ENCODE measurements at places on chromosomes 13 and 19.

DNA sequence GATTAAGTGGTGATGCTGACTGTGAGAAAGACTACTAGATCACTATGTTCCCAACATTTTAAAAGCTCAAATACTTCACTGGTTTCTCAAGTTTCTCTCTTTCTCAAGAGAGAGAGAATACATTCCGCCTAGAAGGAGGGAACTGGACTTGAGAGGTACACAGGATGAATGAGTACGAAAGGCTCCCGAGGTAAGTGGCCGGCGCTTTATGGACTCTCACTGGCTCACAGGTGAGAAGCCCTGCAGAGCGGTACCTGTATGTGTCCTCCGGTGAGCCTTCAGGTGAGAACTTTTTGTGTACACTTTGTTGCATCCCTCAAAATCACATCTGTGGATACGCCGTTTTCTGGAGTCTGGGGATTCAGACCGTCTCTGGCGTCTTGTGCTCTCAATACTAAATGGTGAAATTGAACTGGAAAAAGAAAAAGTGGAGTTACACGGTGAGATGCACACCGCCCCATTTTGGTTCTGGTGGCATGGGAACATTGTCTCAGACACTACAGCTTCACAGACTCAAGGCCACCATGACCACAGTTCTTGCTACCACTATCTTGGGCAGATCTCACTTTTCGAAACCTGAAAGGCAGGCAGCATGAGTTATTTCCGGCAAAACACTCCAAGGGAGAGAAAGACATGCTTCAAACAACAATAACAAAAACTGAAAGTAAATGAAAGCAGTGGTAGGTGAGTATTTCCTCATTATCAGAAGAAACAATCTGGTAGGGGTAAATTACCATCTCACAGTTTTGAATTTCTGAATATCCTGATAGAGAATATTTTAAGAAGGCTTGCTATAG is 418.9 kb downstream of the KLF12 start:
- DNase-seq: no peak

- no peak for DNase-seq
These were observed 726.2 kb downstream of the PCDH9 start for GRCh38 chr13:66503890-66504289.

DNA sequence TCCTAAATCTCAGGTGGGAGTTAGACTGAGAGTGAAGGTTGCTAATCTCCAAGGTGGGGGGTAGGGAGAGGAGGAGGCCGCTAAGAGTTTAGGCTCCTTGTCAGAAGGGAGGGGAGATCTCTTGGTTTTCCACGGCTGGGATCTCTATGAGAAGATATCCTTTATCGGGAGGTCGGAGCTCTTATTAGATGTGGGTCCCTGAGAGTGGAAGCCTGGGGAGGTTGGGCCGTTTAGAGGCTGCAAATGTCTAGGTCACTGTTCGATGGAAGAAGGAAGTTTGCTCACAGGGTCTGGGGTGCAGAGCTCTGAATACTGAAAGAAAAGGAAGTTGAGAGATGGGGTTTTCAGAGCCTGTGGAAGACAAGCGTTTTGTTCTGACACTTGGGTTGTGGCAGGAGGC is 3.8 kb downstream of the MYADM start:
- no peak for DNase-seq

DNA sequence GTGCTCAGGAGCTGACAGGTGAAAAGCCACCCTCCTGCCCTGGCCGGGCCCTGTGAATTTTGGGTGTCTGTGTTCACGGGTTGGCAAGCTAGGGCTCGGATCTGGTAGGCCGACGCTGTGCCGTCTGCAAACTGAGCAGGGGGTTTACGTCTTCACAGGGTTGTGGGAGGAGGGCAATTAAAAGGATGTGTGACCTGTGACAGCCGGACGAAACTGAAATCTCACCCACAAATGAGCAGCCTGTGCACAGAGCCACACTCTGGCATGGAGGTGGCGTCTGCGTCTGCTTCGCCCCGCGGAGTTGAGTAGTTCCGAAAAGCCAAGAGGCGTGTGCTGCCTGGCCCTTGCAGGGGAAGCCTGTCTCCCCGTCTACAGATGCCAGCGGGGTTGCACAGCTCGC is 117.3 kb downstream of the KDM4B start:
- no peak for DNase-seq

DNA sequence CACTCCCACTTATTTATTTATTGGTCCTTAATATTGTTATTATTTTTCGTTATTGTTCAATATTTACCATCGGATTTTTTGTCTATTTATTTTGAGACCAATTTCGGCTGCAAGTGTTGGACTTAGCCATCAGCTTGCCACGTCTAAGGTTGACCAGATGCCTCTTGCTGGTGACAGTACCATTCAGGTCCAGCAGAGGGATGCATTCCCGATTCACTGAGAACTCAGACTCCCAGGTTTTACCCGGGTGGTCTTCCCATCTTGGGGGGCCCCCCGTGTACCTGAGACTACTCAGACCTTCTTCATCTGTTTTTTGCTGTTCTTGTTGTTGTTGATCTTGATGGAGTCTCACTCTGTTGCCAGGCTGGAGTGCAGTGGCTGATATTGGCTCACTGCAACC is 1435.2 kb downstream of the UQCRFS1 start:
- no peak for DNase-seq

GRCh38 chr13:64206430-64207225 is 2791.0 kb upstream of the PCDH20 start:
- no peak for DNase-seq

- no peak for DNase-seq
These were observed 12.7 kb downstream of the SLC27A1 start for GRCh38 chr19:17482877-17483604.

GRCh38 chr13:46383383-46383782 is 3.7 kb downstream of the RUBCNL start:
- DNase-seq: no peak

- peak; percentile 12 for DNase-seq
These were observed 23.8 kb upstream of the ASF1B start for GRCh38 chr19:14160017-14160703.

GRCh38 chr19:18507727-18508440 is 14.0 kb downstream of the ELL start:
- no peak for DNase-seq

GRCh38 chr13:98689347-98689968 is 63.0 kb downstream of the SLC15A1 start:
- DNase-seq: no peak

DNA sequence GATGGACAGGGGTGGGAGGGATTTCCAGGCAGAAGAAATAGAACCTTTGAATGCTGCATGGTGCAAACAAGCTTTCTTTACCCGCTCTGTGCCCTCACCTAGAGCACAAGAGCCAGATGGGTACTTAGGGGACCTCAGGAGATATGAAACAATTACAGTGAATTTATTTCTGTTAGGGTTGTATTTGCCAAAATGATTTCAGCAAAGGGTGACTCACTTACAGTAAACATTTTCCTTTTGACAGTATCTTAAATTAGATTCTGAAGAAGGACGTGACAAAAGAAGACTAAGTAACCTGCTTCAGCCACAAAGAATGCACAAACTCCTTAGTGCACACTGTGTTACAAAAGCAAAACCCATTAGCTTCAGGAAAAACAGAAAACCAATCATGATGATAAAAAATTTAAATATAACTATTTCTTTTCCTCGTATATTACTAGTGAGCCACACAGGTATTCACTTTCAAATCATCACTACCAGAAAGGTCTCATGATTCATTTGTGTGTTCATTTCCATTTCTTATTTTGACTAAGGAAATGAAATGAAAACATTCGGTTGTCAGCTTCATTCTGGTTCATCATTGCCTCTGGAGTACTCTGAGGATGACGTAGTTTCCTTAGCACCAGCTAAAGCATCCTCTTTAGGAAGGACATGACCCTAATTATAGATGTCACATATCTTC is 158.8 kb downstream of the NHLRC3 start:
- DNase-seq: no peak

DNA sequence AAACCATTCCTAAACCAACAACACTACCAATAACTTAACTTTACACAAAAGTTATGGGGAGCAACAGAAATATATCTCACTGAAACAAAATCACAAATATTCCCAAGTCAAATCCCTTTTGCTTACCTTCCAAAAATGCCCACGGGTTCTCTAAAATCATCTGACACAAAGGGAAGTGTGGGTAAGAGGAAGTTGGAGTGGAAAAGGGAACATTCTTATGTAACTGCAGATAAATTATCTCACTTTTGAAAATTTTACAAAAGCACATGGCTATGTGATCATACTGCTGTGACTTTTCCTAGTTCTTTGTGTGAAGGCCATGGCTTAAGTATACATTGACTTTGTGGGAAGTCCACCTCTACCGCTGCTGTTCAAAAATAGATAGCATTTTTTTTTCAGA is 350.5 kb downstream of the GPC6 start:
- no peak for DNase-seq

DNA sequence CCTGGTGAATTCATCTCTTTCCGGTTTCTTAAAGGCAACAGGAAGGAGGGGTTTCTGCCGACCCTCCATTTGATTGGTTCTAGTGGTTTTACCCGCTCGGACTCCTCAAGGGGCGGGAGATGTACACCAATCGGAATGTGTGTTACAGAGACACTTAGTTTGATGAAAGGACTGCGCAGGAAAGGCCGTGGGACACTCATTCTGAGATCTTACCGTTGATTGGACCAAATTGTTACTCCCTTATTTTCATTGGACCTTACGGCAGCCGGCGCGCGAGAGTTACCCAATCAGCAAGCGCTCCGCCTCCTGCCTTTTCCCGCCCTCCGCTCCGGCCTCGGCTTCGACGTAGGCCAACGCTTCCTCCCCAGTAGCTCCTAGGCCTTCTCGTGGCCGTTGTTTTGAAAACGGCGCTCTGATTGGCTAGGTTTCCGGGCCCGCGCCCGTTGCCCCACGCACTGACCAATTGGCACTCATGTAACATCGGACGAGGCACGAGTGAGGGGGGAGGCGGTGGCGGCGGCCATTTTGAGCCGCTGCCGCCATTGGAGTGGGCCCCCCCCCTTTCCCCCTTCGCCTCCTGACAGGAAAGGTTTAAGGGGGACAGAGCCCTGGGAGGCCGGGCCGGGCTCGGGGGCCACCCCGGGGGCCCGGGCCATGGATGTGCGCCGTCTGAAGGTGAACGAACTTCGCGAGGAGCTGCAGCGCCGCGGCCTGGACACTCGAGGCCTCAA is at the start of gene HNRNPUL1:
HNRNPUL1 (plus strand) TSS at position 523 of the 731 bp plus-strand sequence; CDS start at position 655, 132 bp downstream.
- peak; percentile 100 for DNase-seq

DNA sequence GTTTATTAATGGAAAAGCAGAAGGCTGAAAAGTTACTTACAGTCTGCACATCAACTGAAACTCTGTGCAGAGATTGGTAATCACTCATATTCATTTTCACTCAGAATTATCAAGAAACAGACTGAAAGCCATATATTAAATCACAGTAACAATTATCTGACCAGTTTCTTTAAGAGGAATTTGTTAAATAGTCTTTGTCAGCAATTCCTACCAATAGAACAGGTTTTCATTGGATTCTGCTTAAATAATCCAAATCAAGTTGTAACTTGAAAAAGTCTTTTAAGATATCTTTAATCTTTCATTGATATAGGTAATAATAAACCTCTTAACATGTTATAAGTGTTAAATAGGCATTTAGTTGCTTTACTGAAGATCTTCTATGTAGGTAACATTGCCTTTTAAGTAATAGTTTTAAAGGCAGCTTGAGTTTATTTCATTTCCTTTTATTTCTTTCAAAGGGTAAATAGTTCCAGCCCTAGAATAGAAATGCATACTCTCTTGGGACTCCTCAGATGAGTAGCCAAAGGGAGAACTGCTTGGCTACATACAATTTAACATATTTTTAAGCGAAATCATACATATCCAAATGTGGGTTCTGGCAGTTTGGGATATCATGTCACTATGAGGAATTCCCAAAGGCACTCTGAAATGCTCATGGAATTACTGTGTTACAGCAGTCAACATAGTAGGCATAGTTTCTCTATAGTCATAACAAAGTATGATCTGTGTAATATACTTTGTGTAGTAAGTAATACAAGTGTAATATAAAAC is 326.0 kb upstream of the SPRY2 start:
- DNase-seq: no peak

DNA sequence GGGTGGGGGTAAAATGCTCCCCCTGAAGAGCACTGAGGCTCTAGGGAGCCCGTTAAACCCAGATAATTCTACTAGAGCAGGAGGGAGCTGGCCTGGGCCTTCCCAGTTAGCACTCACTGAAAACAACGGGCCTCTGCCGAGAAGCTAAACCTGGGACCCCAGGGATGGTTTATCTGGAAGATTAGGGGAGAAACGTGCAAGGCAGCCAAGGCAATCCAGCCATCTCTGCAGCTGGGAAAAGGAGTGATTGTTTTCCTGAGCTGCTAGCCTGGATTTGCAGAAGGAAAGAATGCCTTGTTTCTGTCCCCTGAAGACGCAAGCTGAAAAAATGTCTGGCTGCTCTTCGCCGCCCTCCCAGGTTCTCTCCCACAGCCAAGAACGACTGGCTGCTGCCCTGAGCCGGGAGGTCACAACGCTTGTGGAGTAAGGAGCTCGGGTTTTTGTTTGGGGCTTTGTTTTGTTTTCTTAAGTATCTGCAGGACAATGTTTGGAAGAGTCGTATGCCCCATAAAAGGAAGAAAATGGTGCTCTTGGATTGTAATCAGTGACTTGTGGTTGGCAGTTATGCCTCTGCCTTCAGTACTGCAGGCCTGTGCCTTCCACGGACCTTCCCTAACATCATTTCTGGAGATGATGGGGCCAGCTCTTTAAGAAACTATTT is 31.5 kb downstream of the COL4A2 start:
- no peak for DNase-seq

GRCh38 chr13:76848596-76848995 is 37.6 kb downstream of the KCTD12 start:
- peak; percentile 67 for DNase-seq

DNA sequence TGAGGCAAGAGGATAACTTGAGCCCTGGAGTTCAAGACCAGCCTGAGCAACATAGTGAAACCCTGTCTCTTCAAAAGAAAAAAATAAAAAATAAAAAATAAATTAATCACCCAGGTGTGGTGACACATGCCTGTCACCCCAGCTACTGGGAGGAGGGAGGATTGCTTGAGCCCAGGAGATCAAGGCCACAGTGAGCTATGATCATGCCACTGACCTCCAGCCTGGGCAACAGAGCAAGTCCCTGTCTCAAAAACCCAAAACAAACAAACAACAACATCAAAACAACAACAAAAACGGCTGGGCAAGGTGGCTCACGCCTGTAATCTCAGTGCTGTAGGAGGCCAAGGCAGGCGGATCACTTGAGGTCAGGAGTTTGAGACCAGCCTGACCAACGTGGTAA is 4.3 kb upstream of the SLC39A3 start:
- DNase-seq: no peak

- peak; percentile 69 for DNase-seq
These were observed 441 bp upstream of the ZFP28 start for GRCh38 chr19:56538254-56538760.

GRCh38 chr19:15173746-15174404 is 26.9 kb downstream of the NOTCH3 start:
- no peak for DNase-seq

Data from NCI-H524 treated with DMSO at 0.1 percent for 48 hours (cell line).